AG20443 (cell line): ENCODE measurements at places on chromosomes 5 and 9.
A peak's percentile ranks its signal among the peaks of the same experiment; 100 is the strongest.

GRCh38 chr9:91814201-91814600 is 135.8 kb downstream of the ROR2 start:
- DNase-seq = no peak

- no peak for DNase-seq
Measured at GRCh38 chr5:143471666-143472464, 68.4 kb upstream of the NR3C1 start.

DNA sequence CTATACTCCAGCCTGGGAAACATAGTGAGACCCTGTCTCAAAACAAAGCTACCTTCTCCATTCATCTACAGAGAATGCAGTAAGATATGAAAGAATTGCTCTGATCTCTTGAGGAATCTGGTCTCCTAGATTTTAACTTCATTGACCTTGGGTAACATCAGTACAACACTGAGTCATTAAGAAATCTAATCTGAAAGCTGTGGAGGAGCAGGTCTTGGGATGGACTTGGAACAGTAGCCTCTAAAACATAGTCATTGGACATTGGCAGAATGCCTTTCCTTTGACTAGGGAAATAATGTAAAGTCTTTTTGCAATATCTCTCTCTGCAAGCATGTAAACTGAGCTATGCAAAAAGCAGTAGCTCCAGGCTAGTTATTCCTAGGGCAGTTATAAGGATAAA is 58.1 kb downstream of the KCNN2 start:
- no peak for DNase-seq

DNA sequence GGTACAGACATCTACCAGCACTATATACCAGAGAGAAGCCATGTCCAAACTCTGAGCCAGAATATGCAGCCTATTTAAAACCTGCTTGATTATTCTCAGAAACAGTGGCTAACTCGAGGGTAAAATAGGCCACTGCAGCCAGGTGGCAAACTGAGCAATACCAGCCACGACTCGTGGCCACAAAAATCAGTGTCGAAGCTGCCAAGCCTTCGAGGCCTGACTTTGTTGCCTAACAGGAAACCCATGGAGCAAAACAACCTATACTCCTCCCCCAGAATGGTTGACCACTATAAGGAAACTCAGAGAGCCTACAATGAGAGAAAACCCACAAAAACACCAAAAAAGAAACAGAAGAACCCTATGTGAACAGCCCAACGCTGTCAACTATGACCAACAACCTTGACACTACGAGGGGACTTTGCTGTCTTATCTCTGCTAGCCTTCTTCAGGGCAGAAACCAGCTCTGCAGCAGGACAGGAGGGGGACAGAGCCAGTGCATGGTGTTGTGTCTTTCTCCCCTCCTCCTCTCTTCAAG is 133.8 kb downstream of the TMEM174 start:
- no peak for DNase-seq

DNA sequence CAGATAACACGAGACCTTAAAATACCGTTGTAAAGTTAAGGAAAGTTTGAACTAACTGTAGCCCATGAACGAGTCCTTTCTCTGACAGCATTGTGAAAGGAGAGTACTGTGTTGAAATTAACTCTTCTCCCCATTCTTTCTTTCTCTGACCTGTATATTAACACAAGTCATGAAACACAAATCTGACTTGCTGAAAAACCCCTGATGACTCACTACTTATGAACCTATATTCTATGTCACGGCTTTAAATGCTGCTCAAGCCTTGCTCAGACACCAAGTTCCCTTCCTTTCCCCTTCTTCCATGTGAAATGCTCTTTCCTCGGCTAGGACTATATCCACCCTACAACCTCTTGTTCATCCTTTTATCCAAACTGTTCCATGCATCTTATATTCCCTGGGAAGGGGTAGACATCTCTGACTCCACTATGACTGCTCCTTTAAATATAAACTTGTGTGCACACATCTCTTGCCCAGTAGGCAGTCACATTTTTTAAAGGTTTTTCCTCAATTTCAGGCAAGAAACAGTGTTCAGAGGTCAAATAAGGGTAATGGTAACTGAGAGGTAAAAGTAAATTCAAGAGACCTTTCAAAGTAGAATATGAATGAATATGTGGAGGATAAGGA is 142.9 kb downstream of the NFIB start:
- DNase-seq = no peak

DNA sequence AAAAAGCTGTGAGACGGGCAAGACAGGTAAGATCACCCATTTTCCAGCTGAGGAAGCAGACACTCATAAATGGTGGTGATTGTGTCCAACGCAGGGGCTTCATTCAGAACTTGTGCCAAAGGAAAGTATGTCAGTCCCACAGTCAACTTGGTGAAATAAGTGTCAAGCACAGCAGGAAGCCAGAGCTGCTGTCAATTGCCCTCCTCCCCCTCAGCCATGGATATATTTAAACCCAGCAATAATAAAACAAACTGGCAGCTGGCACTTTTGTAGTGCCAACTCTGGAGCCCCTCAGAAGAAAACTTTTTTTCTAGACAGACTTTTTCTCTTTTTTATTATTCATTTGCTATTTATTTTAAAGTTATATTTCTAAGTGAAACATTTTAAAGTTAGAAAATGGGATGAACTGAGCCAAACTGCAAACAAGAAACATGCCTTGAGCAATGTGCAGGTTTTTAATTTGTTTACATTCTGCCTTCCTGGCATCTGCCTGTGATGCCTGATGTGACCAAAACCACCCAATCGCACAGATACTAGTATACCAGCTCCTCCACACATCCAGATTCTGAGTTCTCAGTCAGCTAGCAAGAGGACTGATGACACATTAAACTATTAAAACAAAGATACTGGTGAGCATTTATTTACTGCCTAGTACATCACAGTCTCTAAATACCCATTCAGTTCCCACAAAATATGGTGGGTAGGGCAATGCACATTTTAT is 17.0 kb downstream of the DMAC1 start:
- DNase-seq = no peak

DNA sequence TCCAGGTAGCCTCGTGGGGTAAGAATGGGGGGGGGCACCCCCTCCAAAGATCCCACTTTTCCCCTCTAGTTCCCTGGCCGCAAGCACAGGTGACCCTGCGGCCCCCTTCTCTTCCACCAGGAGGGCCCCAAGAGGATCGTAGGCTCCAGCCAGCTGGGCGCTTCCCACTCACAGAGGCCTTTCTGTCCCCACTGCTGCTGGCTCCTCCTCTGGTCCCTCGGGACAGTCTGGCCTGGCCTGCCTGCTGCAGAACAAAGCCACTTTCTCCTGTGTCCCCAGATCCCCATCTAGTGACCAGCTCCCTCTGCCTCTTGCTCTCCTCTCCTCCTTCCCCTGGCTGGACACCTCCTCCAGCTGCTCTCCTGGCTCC is 534 bp upstream of the SAPCD2 start:
- DNase-seq = no peak

DNA sequence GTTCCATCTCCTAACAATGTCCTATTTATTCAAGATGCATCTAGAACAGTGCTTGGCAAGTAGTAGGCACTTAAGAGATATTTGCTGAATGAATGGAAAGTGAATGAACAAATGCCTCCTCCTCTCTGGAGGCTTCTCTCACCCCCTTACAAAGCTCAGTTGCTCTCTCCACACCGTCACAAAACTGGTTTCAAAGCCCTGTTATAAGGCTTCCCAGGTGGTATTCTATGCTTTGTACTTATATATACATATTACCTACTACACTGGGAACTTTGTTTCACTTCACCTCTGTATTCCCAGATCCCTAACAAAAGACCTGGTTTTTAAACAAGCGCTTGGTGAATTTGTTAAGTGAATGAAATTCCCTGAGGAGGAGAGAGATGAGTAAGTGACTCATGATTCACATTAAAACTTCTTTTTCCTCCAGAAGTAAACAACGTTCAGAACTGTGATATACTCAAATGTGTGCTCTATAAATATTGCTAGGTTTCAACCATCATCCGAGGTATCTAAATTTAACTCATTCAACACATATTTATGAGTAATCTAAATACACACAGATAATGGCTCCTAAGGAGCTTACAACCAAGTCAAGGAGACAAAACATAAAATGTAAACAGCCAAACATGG is 36.0 kb downstream of the DENND1A start:
- peak; percentile 37 for DNase-seq

- DNase-seq = no peak
Measured at GRCh38 chr9:81461196-81461595, 228.2 kb downstream of the TLE1 start.

- peak; percentile 40 for DNase-seq
Measured at GRCh38 chr5:9108162-9108561, 437.7 kb downstream of the SEMA5A start.

GRCh38 chr9:103407260-103407659 is 412.1 kb downstream of the CYLC2 start:
- no peak for DNase-seq

GRCh38 chr9:33177639-33178038 is 10.5 kb upstream of the B4GALT1 start:
- DNase-seq = no peak

DNA sequence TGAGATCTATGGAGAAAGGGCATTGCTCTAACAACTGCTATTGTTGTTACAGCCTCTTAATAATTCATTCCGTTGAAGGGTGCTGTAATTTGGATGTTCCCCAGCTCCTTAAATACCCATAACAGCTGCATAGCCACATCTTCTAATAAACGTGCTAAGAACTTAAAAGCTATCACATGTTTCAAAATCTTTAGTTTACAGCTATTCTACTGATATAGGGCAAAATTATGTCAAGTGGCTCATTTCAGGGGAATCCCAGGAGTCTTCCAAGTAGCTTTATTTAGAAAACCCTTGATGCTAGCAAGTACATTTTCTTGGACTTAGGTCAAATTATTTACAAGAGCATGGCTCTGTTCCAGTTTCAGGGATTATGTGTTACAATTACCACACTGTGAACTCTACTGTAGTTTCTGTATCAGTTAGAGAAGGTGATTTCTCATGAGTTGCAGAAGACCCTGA is 990.4 kb upstream of the ACO1 start:
- DNase-seq = no peak

DNA sequence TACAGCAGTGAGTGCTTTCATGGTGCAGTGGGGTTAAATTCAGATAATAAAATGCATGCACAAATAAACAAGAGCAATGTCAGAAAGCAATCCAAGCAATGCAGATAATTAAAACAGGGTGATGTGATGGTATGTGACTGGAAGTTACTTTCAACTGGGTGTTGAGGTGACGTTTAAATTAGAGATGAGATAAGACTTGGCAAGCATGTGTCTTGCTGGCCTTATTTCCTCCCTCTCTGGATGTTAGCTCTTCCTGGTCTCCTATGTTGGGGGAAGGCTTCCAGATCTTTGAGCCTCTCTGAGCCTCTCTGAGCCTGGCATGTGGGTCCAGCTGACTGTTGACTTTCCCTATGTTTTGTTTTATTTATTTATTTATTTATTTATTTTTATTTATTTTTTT is 54.4 kb downstream of the DOCK2 start:
- DNase-seq = peak; percentile 21

- DNase-seq = peak; percentile 25
Measured at GRCh38 chr5:96880444-96881164, 4.3 kb downstream of the ERAP2 start.

GRCh38 chr5:130068988-130069387 is 164.7 kb downstream of the CHSY3 start:
- no peak for DNase-seq

GRCh38 chr5:96680759-96681470 is 18.7 kb downstream of the CAST start:
- no peak for DNase-seq

DNA sequence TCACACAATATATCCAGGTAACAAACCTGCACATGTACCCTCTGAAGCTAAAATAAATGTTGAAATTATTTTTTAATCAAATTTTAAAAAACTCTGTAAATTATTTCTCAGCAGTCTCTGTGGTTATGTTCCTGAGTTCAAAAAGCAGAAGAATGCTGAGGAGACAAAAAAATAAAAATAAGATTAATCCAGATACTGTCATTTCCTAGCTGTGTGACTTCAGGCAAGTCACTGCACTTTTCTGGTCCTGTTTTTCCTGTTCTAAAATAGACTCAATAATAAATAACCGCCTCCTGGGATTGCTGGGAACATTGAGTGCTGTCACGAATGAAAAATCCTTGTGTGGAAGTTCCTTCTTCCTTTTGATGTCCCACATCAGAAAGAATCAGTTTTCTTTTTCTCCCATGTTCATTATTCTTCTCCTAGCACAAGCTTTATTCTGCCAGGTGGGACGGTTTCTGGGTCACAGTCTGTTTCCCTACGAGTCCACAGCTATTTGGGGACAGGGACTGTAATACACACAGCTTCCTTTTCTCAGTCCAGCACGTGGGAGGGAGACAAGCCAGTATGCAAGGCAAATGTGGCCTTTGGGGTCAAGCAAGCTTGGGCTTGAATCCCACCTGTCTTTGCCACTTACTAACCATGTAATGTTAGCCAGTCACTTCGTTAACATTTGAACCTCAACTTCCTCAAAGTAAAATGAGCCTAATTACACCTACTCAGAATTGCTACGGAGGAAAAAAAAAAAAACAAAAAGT is 156.9 kb downstream of the TRIM32 start:
- no peak for DNase-seq
